ENCODE measurements at places on chromosomes 1 and 21.

- DNase-seq, result no peak
These were observed 22.8 kb upstream of the RNU1-4 start for GRCh38 chr1:16717336-16718098.

GRCh38 chr21:34544032-34544496 is 32.1 kb upstream of the KCNE1 start:
- DNase-seq, result no peak

- no peak for DNase-seq
These were observed 7.1 kb upstream of the CAPN2 start for GRCh38 chr1:223704921-223705878.

DNA sequence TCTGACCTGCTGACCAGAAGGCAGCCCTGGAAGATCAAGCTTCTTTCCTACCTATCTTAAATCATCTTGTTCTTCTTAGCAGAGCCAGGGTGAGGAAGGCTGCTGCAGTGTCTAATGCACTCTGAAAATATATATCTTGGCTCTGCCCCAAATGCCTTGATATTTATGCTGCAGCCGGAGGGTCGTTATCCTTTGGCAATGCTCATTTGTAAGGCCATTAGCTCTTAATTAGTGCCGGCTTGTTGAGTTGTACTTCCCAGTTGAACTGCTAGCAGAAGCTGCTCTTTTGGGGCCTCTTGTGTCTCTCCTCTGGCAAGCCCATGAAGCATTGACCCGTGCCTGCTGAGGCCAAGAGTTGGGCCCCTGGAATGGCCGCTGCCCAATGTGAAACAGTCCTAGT is 4.2 kb upstream of the GNL2 start:
- no peak for DNase-seq

- no peak for DNase-seq
These were observed 187.1 kb upstream of the CACNA1E start for GRCh38 chr1:181296180-181296579.

- no peak for DNase-seq
These were observed 45.5 kb upstream of the RPL11 start for GRCh38 chr1:23646091-23646490.

- DNase-seq, result no peak
These were observed 50.2 kb downstream of the SLC25A24 start for GRCh38 chr1:108149796-108150467.

DNA sequence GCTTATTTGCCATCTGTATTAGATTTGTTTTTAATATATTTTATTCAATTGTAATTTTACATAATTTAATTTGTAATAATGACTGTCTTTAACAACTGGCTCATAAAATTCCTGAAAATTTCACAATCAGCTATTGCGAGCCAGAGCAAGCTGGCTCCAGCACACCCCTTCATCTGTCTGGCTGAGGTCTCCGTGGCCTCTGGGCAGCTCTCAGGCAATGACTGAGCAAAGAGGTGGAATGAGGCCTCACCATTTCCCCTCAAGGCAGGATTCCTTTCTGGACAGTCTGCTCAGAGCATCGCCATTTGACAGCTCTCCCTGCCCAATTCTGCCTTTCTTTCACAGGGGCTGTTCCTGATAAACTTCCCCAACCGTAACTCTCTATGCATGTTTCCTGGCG is 5.8 kb upstream of the KANK4 start:
- no peak for DNase-seq

GRCh38 chr21:45877821-45878469 is 103.6 kb upstream of the COL6A1 start:
- no peak for DNase-seq

All from stimulated activated CD8-positive, alpha-beta memory T cell treated with anti-CD3 and anti-CD28 coated beads, Interleukin-12 subunit alpha, Interleukin-12 subunit beta, amount 100 ng/mL, for 1 hour (primary cell).